CD4-positive, alpha-beta T cell treated with Interleukin-15 for 4 hours (primary cell): ENCODE measurements at places on chromosomes 6 and 20.

DNA sequence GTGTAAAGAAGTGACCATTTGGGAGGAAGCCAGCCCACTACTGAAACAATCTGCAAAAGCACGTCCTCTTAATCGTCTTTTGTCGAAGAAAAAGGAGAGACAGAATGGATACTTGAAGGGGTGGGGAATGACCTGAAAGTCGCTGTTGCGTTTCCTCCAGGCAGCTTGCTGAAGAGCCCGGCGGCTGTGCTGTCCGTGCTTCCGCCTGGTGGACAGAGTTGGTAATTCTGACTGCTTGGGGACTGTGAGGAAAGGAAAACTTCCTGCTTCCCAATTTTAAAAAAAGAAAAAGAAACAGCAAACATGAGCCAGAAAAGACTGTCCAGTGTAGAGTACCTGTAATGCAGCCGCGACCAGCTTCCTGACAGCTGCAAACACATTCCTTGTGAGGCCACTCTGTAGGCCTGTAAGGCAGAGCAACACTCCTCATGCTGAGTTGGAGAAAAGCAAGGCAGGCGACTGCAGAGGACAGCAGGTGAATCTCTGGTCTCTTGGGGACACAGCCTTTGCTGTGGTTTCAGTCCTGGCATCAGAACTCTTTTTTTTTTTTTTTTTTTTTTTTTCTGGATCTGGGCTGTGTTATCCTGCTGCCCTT is 251.1 kb upstream of the TBX18 start:
- DNase-seq = no peak

- no peak for DNase-seq
These were observed 111.6 kb downstream of the RTN4IP1 start for GRCh38 chr6:106517706-106518105.

DNA sequence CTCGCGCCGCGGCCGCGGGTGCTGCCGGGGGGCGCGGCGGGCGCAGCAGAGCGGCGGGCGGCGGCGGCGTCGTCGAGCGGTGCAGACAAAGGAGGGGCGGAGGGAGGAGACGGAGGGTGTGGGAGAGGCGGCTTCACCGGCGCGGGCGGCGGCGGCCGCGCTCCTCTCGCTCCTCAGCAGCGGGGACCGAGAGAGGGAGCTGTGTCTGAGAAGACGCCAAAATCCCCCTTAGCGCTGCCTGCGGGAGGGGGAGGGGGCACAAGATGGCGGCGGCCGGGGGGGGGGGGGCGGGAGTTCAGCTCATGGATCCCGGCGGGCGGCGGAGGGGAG is 296 bp downstream of the ADNP start:
- DNase-seq = no peak

DNA sequence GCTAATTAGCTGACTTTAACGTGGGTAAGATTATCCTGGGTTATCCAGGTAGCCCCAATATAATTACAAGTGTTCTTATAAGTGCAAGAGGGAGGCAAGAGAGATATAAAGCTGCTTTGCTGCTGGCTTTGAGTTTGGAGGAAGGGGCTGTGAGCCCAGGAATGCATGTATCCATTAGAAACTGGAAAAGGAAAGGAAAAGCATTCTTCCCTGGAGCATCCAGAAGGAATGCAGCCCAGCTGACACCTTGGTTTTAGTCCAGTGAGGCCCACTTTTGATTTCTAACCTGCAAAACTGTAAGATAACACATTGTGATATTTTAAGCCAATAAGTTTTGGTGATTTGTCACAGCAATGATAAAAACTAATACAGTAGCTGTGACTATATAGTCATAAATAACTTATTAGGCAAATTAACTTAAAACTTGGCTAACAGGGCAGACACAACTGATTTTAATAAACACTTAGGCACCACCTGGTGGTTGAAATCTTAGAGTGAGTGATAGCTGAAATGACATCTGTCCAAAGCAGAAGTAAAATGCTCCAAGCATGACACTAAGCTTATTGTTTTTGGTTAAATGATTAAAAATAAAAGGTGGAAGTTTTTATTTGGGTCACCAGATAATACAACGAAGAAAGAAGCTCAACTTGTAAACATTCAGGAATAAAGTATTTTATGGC is 35.6 kb downstream of the ADGRF4 start:
- DNase-seq = peak; percentile 4

GRCh38 chr6:145135702-145136101 is 599.6 kb downstream of the EPM2A start:
- DNase-seq = no peak

DNA sequence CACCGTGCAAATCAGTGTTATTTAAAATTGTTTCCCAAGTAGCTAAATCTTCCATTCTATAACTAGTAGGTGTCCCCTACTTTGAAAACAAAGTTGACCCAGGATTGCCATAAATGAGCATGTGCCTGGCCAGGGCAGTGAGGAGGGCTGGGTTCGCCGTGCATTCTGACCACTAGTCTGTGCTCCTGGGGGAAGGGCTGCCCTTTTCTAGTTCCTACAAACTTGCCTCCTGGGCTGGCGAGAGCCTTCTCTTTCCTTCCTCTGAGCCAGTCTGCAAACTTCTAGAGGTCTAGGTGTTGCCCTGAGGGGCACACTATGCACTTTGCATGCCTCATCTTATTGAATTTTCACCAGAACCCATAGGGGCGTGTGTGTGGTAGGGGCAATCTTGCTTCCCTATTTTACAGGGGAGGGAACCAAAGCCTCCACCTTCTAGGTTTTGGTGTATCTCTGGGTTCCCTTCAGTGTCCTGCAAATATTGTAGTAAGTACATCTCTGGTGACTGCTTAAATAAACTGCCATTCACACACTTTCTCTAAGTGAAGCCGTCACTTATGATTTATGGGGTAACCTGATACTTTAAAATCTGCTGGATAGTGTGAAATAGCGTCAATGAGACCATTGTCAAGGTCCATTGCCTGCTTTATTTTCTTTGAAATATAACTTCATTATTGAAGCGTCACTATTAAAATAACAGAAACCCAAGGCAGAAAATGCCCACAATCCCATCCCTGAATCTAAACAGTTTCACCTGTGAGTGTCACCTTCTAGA is 42.2 kb downstream of the CDH26 start:
- no peak for DNase-seq

- DNase-seq = no peak
These were observed 36.5 kb downstream of the SYTL3 start for GRCh38 chr6:158686311-158686710.

GRCh38 chr6:34836008-34836407 is 44.1 kb downstream of the BLTP3A start:
- DNase-seq = no peak

- no peak for DNase-seq
These were observed 357.9 kb upstream of the AGPAT4 start for GRCh38 chr6:161631676-161632194.

DNA sequence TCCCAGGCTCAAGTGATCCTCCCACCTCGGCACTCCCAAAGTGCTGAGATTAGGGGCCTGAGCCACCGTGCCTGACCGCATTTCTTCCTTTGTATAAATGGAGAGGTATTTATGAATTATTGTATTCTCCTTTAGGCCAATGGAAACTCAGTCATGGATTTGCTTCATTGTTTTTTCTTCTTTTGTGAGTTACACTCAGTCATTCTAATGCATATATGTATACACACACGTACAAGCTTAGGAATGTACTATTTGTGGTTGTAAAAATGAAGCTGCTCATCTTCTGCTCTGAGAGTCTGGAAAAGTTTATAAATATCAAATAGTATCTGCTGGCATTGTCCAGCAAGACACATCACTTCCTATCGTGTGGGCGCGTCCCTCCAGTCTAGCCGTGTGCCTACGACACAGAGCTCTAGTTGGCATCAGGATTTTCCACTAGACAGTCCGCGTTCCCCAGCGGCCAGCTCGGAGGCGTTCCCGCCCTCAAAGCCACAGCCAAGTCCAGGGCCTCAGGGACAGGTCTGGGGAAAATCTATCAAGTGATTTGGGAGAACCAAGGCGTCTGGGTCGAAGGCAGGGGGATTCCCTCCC is 215.2 kb downstream of the NFATC2 start:
- DNase-seq = no peak

- peak; percentile 91 for DNase-seq
These were observed 21.0 kb downstream of the PIGT start for GRCh38 chr20:45436732-45437485.

- no peak for DNase-seq
These were observed 36.8 kb downstream of the NTSR1 start for GRCh38 chr20:62745279-62745951.
